ENCODE measurements at places on chromosomes 11 and 22. TPM values are rescaled to one million over a fixed set of nuclear protein-coding genes. Genes with fewer than 3 reads are reported as not detected.
A peak's percentile ranks its signal among the peaks of the same experiment; 100 is the strongest.

DNA sequence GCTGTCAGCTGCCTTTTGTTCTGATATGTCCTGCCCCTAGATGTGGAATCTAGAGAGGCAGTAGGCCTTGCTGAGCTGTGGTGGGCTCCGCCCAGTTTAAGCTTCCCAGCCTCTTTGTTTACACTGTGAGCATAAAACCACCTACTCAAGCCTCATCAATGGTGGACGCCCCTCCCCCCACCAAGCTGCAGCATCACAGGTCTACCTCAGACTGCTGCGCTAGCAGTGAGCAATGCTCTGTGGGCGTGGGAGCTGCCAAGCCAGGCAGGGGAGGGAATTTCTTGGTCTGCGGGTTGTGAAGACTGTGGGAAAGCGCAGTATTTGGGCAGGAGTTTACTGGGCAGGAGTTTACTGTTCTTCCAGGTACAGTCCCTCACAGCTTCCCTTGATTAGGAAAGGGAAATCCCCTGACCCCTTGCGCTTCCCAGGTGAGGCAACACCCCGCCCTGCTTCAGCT lies 98.5 kb downstream of the SMCO4 start:
- DNase-seq: peak; percentile 68

DNA sequence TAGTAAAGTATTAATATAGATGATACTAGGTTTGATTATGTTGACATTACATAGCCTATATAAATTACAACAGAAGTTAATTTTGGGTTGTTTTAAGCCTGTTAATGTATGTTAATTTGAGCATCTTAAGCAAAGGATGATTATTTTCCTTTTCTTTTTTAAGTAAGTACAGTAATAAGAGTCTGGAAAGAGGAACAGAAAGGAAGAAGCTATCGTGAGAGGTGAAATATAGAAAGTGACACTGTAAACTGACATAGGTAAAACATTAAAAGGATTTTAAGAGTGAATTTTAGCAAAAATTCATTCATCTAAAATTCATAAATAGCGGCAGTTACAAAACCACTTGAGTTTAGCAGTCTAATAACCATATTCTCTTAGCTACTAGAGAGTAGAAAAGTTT lies 45.5 kb downstream of the FAR1 start:
- no peak for DNase-seq

GRCh38 chr22:26463101-26463661 lies 20.4 kb downstream of the HPS4 start:
- no peak for DNase-seq

DNA sequence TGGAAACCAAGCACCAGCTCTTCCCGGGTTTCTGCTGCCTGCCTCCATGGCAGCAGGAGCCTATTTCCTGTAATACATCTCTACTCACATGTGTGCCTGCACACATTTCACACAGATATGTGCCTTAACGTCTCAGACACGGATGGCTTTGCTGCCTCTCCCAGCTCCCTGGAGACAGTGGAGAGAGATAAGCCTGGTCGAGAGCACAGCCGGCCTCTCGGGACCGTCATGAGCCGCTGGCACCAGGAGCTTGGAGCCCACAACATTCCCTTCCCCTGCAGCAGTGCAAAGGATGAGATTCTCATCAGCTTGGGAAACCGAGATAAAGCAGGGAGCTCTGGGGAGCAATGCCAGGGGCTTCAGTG lies 587.7 kb downstream of the BRD1 start:
- no peak for DNase-seq

DNA sequence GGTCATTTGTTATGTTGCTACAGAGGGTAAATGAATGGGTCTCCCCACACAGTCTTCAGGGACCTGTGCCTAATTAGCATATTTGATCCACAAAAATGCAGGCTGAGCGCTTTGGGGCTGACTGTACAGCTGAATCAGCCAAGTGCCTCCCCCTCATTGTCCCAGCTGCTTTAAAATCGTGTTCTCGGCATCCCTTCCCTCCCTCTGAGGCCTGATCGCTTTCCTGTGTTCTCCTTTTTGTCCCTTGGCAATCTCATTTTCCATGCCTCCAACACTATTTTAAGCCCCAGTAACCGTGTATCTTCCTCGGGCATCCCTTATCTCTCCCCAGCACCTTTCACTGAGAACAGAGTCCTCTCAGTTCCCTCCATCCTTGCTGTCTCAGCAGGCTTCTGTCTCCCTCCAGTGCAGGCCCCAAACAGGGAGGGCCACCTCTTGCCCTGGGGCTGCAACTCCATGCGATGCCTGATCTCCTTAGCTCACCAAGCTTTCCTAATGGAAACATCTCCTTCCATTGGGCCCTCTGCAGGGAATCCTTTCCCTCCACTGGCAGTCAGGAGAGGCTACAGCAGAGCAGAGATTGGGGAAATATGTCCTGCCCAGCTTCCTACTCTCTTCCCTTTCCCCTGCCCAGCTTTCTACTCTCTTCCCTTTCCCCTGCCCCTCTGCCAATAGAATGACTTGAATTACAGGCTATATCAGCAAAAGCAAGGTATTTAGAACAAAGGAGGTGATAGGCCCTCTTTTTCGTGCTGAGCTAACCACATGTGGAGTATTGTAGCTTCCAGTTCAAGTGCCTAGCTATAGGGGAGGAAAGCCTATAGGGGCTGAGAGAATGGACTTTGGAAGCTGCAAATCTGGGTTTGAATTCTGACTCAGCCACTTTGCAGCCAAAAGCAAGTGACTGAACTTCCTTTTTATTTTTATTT lies 13.8 kb downstream of the UQCR10 start:
- peak; percentile 80 for DNase-seq

- no peak for DNase-seq
These were observed 242.0 kb downstream of the METTL15 start for GRCh38 chr11:28350216-28350615.

- DNase-seq: no peak
These were observed 41.5 kb downstream of the OR4D9 start for GRCh38 chr11:59552844-59553243.

DNA sequence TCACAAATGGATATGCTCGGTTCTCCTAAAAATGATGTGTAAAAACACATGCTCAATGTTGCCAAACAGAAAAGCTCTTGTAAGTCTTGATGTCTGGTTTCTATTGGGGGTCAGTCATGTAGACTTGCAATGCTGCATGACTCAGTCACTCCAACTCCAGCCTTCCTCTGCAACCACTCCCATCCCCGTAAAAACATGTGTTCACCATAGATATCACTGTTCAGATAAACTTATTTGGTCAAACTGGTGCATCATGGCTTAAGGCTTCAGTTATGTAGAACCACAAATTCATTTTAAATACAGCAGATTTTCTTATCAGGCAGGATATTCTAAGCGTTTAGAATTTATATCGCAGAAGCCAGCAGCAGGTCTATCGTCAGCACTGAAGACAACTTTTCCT lies 298.4 kb upstream of the LUZP2 start:
- DNase-seq: no peak

- DNase-seq: no peak
These were observed 8.9 kb upstream of the DCHS1 start for GRCh38 chr11:6664551-6664950.

DNA sequence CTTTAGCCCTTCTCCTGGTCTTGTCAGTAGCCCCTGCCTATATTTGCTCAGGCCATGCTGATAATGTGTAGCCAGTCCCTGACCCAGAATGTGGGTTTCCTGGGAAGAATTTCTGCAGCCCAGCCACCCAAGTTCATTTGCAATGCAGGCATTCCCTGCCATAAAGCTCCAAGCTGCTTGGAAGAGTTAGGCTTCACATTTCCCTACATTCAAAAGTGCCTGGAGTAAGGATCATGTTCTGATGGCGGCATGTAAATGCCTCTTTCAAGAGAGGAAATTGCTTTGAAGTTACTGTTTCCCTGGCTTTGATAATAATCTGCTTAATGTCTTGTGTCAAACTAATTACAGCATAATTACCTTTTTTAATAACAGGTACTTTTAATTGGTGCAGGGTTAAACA lies 266.1 kb downstream of the MIAT start:
- no peak for DNase-seq

DNA sequence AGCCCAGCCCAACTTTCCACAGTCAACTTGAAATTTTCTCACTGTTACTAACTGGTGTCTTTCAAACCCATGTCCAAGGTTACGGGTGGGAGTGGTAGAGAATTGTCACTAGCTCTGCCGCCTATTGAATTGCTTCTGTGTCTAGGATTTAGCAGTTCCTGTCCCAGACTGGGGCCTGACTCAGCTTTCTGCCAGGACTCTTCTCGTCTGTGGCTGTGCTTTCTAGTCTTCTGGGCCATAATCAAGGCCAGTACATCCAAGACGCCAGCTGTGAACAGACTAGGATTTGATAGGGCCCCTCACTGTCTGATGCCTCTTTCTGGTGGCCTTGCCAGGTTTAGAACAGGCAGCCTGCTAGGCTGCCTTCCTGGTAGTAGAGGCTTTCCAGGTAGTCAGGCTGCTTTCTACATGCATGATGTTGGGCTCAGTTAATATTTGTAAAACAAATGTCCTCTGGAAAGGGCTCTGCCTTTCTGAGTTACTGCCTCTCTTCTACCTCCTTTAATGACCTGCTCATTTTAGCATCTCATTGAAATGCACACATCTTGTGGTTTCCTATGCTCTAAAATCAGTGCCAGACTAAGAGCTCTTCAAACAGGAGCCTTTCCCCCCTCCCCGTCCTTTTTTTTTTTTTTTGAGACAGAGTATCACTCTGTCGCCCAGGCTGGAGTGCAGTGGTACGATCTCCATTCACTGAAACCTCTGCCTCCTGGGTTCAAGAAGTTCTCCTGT lies 13.1 kb upstream of the HIKESHI start:
- DNase-seq: no peak

- DNase-seq: no peak
These were observed 47.2 kb downstream of the MN1 start for GRCh38 chr22:27754247-27754887.

GRCh38 chr22:45207981-45208664 lies 32.6 kb downstream of the KIAA0930 start:
- no peak for DNase-seq

OR2D2 gene
- not detected for total RNA-seq

MMP7 gene
- 1.3 TPM for total RNA-seq

DNAJC24 gene
- 24.0 TPM for total RNA-seq

SYCE3 gene
- not detected for total RNA-seq

GP1BB gene
- 0.35 TPM for total RNA-seq

OR51E2 gene
- total RNA-seq: not detected

All from PC-9 (cell line).